Calu3 (cell line): ENCODE measurements at places on chromosomes 13 and 19. TPM values are rescaled to one million over a fixed set of nuclear protein-coding genes. Genes with fewer than 3 reads are reported as not detected.

Gene CAPN12
- total RNA-seq, result 14.5 and 14.7 TPM in 2 replicates

Gene TUBGCP3
- total RNA-seq, result 13.7 and 16.1 TPM in 2 replicates

Gene NRTN
- 3.9 and 5.4 TPM in 2 replicates for total RNA-seq

Gene CLDN10
- 46.8 and 55.0 TPM in 2 replicates for total RNA-seq

DNA sequence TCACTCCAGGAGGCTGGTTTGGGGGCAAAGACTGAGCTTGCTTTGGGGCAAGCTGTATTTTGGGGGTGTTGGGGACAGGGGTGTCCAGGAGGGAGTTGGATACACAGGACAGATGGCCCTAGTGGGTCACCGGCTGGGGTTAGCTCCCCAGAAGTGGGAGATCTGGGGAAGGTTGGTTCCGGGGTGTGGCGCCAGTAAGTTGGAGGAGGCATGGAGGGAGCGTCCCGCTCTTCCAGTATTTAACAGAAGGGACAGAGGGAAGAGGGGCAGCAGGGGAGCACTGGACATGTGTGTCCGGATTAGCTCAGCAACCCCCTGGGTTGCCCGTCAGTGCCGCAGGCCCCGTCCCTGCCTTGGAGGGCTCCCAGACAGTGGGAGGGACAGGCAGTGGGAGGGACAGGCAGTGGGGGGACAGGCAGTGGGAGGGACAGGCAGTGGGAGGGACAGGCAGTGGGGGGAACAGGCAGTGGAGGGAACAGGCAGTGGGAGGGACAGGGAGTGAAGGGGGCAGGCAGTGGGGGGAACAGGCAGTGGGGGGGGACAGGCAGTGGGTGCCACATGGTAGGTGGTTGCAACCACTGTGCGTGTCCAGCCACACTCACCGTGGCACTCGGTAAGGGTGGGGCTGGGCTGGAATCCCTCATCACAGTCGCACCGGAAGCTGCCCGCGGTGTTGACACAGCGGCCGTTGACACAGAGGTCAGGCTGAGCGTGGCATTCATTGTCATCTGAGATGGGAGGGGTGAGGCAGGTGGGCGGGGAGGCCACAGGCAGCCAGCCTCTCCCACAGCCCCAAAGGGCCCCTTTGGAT is 33.2 kb downstream of the CCL25 start:
- peak; percentile 61 for DNase-seq

DNA sequence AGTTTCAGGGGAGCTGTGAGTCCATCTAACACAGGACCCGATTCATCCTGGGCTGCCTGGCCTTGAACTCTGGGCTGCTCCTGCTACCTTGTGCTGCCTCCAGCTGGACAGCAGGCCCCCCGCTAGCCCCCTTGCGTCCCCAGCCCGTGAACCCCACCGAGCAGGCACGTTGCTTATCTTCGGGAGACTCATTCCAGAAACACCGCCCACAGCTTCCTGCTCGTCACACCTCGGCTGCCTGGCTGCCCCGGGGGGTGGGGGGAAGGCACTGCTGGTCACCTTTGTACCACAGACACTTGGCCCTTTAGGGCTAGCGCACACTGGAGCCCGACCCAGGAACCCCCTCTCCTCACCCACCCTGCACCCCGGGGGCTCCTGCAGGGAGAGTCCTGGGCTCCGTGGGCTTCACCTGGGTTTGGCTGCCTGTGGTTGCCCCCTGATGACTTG is 48.1 kb downstream of the CRTC1 start:
- peak; percentile 19 for DNase-seq

- peak; percentile 2 for DNase-seq
These were observed 8.9 kb upstream of the DGKH start for GRCh38 chr13:42039457-42039945.

DNA sequence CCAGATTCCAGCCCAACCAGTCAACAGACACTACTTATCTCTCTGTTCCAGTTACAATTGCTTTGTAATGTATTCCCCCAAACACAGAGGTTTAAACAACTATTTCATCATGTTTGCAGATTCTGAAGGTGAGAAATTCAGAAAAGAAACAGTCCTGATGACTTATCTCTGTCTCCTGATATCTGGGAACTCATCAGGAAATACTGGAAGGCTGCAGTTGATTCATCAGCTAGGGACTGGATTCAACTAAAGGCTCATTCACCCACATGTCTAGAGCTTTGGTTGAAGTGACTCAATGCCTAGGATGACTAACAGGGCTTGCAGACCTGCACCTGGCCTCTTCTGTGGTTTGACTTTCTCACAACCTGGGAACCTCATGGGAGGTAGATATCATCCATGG is 56.6 kb upstream of the GPC6 start:
- DNase-seq, result no peak
